ENCODE measurements at places on chromosomes 7 and 10.

- no peak for DNase-seq
Measured at GRCh38 chr7:135509589-135509838, 388 bp downstream of the CNOT4 start.

DNA sequence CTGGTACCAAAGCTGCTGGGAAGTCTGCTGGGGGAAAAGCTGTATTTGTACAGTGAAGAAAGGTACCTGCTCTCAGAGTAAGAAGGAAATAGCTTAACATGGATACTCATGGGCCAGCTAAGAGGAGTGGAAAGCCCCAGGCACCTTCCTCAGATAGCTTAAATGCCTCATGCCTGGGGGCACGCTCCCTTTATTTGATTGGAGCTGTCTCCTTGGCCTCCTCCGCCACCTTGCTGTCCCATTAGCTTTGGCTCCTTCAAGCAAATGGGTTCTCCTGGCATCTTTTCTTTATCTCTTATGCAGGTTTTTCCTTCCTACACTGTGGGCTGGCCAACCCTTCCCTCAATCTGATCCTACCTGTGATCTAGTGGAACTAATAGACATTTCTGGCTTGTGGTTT lies 318.5 kb downstream of the SH2D4B start:
- DNase-seq = no peak

GRCh38 chr7:91264046-91264923 lies at the start of gene FZD1:
TSS of gene FZD1 (plus strand) at chr7:91264433. CDS start at chr7:91264881, 448 bp downstream.
- peak; percentile 99 for DNase-seq

DNA sequence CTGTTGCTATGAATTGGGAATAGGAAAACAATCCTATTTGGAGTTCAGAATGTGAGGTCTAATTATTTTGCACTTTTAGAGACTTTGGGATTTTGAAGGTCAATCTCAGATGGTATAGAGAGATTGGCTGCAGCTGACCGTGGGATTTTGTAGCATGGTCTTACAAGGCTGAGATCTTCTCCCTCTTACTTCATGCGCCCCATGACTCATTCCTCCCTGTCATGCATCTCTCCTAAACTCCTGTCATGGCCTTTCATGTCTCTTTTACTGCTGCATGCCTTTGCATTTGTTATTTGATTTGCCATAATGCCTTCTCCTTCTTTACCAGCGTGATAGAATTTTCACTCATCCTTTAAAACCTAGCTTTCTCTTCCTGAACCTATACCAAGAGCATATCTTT lies 133.1 kb downstream of the BBS9 start:
- DNase-seq = peak; percentile 22

DNA sequence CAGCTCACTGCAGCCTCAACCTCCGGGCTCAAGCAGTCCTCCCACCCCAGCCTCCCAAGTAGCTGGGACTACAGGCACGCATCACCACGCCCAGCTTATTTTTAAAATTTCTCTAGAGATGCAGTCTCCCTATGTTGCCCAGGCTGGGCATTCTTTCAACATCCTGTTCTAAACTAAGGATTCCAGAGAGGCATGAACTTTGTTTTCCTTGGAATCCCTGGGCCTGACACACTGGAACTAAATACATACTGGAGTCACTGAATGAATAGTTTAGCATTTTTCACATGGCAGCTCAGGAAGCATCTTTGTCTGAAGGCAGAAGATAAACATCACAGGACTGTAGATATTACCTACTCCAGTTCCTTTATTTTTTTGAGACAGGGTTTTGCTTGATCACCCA lies 108.7 kb downstream of the ITIH5 start:
- DNase-seq = no peak

DNA sequence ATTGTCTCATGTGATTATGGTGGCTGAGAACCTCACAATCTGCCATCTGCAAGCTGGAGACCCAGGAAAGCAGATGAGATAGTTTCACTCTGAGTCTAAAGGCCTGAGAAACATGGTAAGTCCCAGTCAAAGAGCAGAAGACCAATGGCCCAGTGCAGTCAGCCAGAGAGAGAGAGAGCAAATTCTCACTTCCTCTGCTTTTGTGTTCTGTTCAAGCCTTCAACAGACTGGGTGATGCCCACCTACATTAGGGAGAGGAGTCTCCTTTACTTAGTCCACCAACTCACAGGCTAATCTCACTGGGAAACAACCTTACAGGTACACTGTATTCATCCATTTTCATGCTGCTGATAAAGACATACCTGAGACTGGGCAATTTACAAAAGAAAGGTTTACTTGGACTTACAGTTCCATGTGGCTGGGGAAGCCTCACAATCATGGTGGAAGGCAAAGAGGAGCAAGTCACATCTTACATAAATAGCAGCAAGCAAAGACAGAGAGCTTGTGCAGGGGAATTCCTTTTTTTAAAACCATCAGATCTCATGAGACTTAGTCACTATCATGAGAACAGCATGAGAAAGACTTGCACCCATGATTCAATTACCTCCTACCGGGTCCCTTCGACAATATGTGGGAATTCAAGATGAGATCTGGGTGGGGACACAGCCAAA lies 4.7 kb upstream of the FRMPD2 start:
- DNase-seq = no peak

GRCh38 chr10:63384001-63384400 lies 81.8 kb downstream of the JMJD1C start:
- DNase-seq = no peak

DNA sequence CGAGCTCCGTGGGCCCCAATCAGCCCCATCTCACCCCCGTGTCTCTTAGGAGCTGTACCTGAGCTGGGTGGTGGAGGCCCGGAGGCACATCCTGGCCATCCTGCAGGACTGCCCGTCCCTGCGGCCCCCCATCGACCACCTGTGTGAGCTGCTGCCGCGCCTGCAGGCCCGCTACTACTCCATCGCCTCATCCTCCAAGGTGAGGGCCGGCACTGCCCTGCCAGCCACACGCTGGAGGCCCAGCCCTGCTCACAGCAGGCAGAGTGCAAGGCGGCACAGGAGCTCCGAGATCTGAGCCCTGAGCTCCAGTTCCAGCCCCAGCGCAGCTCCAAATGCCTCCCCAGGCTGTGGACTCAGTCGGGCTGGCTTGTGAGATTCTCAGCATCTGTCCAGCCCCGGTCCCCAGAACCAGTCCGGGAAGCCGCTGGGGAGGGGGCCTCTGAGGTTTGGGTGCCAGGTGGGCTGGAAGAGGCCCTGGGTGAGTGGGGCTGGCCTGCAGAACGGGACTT lies 9.3 kb downstream of the TMEM120A start:
- no peak for DNase-seq

GRCh38 chr7:47501406-47501805 lies 80.5 kb downstream of the TNS3 start:
- DNase-seq = peak; percentile 98

DNA sequence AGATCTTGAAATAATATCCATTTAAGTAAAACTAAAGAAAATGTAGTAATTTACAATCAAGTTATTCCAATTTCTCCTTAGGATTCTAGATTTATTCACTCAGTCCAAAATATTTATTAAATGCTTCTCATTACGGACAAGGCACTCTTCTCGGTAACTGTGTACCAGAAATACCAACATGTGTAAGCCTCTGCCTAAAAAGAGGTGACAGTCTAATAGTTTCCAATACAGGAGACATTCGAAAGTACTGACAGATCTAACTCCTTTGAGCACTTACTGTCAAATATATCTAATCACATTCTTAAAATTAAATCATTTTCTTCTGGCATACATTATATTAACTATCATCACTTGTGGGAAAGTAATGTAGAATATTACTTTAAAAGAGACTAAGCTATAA lies 26.9 kb downstream of the TMEM168 start:
- no peak for DNase-seq

DNA sequence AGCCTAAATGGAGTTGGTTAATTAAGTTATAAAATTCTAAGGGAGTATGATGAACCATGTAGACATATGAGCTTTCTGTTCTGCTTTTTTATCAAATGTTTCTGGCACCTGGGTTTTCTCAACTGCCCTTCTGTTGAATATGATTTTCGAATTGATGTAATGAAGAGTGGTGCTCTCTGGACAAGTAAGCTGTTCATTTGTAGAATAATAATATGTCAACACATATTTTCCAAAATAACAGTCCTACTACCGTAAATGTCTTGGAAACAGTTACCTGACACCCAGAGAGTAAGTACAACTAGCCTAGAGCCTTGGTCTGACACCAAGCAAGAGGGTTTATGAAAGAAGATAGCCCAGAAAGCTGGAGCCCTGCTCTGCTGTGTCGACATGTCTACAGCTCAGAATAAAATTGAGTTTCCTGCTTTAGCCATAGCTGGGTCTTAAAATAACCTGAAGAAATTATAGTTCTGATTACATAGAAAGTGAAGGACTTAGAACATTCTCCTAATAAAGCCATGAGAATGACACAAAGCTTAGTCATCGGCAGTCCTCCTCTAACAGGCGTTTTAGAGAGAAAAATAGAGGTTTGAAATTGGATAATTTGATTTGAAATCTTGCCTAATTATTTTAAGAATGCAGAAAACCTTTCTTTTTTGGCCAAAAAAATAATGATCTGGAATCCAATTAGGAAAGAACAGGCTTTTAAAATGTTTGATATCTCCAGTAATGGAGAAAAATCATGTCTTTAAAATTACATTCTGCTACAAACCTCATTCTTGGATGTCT lies 25.1 kb downstream of the HDAC9 start:
- peak; percentile 72 for DNase-seq

DNA sequence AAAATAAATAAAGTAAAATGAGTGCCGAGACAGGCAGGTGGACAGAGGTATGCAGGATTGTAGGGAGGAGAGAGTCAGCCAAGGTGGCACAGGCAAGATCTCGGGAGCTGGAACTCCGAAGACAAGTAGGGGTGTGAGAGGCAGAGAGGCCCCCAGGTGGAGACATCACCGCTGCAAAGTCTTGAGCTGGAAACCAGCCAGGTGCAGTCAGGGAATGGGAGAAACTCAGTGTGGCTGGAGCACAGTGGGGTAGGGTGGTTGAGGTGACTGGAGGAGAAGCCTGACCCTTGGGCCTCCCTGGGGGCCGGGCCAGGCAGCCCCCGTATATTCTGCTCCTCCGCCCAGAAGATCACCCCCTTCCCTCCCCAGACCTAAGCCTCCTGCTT lies 4.2 kb downstream of the EPHB4 start:
- no peak for DNase-seq

DNA sequence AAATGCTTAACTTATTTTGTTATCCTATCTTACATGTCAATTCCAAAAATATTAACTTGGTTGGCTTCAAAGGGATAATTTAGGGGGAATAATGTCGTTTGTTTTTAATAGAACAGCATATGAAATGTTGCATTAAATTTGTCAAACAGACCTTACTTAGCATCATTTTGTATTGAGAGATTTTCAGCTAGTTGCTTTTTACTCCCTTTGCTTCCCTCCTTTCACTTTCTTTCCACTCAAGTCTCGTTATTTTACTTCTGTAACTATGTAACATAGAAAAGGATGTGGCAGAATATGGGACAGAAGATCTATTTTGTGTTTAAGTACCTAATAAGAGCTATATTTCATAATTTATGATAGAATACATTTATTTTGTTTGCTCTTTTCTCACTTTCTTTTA lies 2.6 kb downstream of the PHYHIPL start:
- no peak for DNase-seq

DNA sequence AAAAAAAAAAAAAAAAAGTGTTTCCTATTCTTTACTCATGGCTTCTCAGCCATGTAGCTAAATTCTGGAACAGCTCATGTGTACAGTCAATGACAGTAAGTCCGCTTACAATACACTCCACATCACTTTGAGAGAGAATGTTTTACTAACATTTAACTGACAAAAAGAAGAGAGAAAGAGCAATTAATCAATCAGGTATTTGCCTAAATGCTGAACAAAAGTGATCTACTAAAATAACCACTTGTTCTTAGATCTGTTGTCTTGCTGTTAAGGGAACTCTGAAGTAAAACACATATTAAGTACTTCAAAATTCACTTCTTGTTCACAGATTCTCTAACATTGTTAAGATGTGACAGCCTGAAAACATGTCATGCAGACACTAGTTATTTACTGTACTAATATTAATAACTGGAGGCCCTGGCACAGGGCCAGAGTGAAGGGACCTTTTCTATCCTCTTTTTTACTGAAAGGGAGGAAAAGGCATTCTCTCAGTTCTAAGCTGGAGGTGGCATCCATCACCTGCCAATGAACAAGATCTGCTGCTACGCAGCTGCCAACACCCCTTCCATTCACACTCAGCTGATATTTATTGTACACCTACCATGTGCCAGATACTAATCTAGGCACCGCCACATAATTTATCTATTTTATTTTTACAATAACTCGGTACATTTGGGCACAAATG lies 72.6 kb downstream of the AHR start:
- DNase-seq = no peak

DNA sequence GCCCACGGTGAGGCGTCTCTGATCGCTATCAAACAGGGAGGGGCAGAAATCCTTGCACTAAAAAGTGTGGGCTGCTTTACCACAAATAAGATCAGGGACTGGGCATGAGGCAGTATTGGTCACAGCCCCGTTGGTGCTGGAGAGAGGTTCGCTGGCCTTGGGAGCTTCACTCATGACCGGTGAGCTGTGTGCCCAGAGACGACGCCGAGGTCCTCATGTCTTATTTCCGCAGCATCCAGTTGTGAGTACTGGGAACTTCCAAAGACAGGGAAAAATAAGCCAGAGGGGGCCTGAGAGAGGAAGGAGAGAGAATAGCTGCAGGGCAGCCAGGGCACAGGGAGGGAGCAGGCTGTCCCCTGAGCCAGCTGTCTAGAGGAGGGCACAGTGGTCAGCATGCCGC lies 154.2 kb upstream of the PRKCQ start:
- DNase-seq = no peak

DNA sequence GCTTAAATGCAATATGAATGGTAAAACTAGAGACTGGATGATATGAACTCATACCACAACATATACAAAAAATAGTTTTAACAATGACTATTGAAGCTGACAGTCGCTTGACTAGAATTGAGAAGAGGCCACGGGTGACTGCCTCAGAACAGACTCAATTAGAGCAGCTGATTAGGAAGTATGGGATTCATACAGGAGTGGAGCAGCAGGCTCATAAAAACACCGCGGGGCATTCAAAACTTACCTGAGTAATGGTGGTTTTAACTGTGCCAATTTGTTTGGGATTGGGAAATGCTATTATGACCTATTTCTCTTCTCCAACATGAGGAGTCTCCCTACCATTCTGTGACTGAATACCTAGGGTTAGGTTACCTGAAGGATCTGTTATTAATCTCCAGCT lies 2.1 kb downstream of the CADPS2 start:
- DNase-seq = no peak

GRCh38 chr7:157693521-157694375 lies 356.9 kb downstream of the DNAJB6 start:
- no peak for DNase-seq
